ENCODE measurements at places on chromosomes 2 and 18.

DNA sequence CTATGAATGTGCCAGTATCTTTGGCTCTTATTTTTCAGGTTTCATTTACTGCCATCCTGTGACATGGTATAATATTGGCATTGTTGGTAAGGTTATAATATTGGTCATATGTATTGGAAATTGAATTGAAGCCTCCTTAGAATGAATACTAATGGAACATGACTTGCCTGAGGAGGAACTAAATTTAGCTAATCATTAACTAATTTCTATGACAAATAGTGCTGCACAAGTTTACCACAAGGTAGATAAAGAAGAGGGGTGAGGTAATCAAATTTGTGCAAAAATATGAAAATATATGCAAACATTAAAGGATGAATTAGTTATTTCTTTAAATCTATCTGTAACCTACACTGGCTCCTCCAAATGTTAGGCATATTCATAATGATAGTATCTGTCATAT, 43.2 kb upstream of the ORC2 start:
- no peak for DNase-seq

GRCh38 chr2:238344517-238344916, 24.2 kb downstream of the TRAF3IP1 start:
- DNase-seq: no peak

- no peak for DNase-seq
Observed at GRCh38 chr2:7027956-7028655, 110.9 kb downstream of the RNF144A start.

DNA sequence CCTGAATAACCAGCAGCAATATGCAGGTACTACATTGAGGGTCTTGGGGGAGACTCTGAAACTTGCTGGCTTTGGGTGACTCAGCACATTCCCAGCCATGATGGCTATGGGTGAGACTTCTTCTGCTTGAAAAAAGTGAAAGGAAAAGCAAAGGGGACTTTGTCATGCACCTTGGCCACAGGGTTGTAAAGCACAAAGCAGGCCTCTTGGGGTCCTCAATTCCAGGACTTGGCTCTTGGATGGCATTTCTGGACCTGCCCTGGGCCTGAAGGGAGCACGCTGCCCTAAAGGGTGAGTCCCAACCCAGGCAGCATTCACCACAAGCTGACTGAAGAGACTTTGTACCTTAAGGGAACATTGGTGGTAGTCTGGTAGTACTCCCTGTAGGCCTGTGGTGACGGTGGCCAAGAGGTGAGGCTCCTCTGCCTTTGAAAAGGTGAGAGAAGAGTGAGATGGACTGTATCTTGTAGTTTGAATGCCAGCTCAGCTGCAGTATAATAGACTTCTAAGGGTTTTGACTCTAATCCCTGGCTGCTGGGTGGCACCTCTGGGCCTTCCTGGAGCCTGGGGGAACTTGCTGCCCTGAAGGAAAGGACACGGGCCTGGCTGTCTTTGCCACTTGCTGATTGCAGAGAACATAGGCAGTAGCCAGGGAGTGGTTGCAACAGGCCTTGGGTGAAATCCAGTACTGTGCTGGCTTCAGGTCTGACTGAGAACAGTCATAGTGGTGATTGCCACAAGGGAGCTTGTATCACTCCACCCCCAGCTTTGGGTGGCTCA, 36.5 kb upstream of the CYTIP start:
- no peak for DNase-seq
